ENCODE measurements at places on chromosomes 16 and 17.

DNA sequence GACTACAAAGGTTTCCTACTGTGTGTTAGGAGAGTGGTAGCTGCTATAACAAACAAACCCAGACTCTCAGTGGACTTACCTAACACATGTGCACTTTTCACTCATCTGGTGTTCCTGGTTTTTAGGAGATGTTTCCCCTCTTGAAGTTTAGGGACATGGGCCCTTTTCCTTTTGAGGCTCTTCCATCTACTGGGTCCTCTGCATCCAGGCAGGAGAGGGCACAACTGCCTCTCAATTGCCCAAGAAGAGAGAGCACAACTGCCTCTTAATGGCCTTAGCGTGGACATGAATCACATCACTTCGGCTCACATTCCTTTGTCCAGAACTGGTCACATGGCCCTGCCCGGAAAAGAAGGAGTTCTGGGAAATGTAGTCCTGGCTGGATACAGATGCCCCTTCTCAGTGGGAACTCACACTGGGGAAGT is 9.8 kb upstream of the TNRC6C start:
- no peak for DNase-seq

DNA sequence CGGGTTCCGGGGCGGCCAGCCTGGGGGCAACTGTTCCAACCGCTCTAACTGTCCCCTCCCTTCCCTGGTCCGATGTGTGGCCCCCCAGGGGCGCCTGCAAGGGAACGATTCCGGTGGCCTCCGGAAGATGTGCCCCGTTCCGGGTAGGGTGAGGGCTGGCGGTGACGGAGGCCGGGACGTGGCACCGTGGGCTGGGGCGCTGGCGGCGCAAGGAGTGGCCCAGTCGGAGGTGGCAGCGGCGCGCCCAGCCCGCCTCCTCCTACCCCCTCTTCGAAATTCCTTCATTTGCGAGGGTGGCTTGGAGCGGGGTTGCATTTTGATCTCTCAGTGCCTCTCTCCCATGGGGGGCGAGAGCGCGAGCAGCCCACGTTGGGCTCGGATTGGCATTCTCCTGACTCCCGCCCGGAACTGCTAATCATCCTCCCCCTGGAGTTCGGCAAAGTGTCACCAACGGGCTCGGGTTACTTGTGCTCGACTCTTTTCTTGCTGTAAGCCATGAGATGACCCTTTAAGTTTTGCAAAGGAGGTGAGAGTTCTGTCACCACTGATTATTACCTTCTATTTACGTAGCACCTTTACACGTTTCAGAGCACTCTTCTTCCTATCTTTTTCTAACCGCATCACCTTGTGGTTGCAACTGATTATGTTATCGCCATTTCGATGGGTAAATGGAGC is 622 bp downstream of the NDEL1 start:
- no peak for DNase-seq

GRCh38 chr17:4004517-4005295 is 40.5 kb upstream of the ATP2A3 start:
- no peak for DNase-seq

DNA sequence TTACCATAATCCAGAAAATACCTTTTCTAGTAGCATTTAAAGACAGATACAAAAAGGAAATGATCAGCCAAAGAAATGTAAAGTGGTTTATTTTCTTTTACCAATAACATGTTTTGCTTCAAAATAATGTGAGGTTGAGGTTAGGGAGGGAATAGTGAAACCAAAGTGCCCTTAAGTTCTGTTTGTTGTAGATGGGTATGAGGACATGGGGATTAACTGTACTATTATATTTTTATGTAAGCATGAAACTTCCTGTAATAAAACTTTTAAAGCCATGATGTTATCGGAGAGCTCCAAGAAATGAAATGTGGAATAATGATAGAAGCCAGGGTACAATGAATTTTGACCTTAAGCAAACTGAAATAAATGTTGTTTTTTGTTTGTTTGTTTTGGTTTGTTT is 9.9 kb downstream of the C16orf46 start:
- no peak for DNase-seq

- no peak for DNase-seq
Observed at GRCh38 chr17:81523402-81524038, 4.7 kb upstream of the FSCN2 start.
